Thoracic aorta (tissue), 2 donors: ENCODE measurements at places on chromosomes 2 and 18. TPM values are rescaled to one million over a fixed set of nuclear protein-coding genes. Genes with fewer than 3 reads are reported as not detected.

GRCh38 chr2:109516445-109517117 lies 97.2 kb downstream of the SEPTIN10 start:
- no peak for DNase-seq

GRCh38 chr2:101386599-101387150 lies 628 bp downstream of the CREG2 start:
- DNase-seq = no peak

- DNase-seq = no peak
Observed at GRCh38 chr18:28903306-28903705, 726.4 kb upstream of the CDH2 start.

DNA sequence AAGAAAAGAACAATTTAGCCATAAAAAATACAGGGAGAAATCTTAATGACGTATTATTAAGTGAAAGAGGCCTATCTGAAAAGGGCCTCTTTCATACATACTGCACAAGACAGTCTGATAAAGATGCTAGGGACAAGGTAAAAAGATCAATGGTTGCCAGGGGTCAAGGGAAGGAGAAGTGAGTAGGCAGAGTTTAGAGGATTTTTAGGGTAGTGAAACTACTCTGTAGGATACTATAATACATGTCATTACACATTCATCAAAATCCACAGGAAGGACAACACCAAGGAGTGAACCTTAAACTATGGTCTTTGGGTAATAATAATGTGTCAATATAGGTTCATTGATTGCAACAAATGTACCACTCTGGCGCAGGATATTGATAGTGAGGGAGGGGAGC lies 289.3 kb downstream of the FSIP2 start:
- no peak for DNase-seq

The RNF152 gene
- 57.7 TPM for total RNA-seq

- DNase-seq = no peak
Observed at GRCh38 chr2:567865-568638, 109.2 kb downstream of the TMEM18 start.

DNA sequence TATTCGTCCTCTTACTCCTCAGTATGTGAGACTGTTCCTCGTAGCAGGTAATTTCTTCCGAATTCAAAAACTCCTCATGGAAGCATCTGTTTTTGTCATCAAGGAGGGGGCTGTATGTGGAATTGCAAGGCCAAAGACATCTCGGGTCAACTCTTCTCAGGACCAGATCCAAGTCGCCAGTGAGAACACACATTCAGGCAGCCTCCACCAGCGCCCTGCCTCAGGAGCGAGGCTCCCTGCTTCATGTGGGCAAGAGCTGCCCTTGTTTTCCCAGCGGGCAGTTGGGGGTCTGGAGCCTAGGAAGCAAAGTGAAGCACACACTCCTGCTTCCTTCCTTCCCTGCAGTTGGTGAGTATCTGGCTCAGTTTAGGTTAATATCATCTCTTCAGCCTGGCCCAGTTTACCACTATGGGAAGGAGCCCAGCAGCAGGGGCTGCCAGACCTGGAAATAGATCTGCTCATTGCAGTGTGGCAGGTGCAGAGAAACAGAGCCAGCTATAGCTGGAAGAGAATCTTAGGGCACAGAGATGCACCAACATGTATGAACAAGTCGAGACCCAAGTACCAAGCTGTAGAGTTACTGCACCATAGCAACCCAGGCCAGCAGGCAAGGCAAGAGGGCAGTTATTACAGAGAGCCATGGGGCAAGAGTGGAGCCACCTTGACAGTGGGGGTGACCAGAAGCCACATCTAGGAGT lies 25.3 kb downstream of the TMEM127 start:
- DNase-seq = no peak

GRCh38 chr2:214533541-214533940 lies 122.7 kb downstream of the VWC2L start:
- DNase-seq = no peak

DNA sequence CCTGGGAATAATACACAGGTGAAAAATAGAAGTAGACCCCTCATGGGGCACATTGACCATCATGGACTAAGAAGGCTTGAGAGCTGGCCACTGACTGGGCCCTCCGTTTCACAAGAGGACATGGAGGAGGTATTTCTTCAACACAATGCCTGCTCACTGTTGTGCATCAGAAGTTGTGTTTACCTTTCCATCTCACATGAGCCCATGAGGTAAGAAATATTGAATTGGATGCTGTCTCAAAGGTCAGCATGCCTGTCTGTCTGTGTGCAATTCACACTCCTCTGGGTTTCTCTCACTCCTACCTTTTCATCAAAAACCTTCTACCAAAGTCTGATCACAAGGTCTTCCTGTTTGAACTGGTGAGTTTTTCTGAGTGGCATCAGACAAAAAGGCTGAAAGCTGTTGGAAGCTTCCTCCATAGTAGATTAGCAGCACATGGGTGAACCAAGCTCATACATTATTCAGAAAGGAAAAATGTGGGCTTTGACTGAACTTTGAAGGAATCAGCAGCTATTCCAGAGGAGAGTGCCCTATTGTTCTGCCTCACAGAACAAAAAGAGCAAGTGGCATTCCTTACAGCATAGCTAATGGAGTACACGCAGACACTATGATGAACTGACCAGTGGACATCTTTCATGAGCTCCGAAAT lies 143.2 kb upstream of the RND3 start:
- DNase-seq = no peak

The ALPG gene
- not detected for total RNA-seq

DNA sequence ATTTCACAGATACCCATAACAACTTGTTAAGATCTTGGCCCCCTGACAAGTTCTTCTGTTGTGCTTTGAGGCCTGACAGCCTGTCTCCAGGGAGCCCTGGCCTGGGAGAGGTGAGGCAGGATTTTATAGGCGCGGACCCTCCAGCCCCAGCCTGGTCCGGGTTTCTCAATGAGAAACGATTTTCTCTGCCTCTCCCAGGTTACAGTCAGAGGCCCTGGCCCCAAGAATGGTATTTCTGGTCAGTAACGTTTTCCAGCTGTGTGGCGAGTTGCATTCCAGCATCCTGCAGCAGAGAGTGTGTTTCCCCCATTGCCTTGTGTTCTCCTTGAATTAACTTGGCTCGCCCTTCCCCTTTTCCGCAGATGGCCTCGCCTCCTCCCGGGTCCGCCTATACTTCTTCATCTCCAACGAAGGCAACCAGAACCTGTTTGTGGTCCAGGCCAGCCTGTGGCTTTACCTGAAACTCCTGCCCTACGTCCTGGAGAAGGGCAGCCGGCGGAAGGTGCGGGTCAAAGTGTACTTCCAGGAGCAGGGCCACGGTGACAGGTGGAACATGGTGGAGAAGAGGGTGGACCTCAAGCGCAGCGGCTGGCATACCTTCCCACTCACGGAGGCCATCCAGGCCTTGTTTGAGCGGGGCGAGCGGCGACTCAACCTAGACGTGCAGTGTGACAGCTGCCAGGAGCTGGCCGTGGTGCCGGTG lies 3.0 kb downstream of the INHBB start:
- DNase-seq = no peak

The CAPN14 gene
- not detected for total RNA-seq

GRCh38 chr2:16657671-16658070 lies 8.0 kb downstream of the CYRIA start:
- DNase-seq = no peak

DNA sequence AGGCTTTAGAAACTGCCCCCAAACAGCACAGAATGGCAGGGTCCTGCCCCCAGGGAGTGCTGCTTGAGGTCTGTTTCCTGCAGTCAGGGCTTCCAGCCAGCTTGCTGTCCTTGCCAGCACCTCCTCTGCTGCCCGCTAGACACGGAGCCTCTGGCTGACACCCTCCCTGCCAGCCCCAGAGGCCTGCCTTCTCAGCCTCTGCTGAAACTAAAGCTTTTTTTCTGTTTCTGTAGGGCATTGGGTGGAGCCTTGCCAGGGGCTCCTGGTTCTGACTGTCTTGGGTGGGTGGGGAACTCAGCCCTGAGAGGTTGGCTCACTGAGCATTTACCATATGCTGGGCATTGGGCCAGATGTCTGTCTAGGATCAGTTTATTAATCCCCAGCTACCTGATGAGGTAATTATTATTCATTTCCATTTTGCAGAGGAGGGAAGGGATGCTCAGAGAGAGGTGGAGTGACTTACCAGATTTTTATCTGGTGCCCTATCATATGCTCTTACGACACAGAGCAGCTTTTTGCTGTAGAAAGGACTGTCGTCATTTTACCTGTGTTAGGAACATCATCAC lies 35.4 kb downstream of the INPP4A start:
- DNase-seq = no peak

The MYO5B gene
- total RNA-seq = 13.5 TPM

GRCh38 chr2:26630669-26631360 lies 10.4 kb downstream of the CIB4 start:
- no peak for DNase-seq

DNA sequence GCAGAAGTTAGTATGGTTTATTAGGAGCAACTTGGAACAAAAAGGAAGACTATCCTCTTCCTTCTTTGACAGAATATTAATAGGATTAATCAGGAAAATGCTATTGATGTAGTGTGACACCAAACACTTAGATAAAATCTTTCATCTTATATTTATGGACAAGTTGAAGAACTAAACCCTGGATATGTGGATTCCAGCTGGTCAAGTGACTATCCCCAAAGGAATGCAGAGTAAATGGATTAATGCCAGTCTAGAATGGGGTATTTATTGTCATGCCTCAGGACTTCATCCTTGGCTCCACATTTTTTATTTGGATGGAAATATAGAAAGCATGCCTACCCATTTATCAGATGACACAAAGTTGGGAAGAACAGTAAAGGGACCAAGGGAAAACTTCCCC lies 124.0 kb upstream of the TTC39C start:
- DNase-seq = no peak

- no peak for DNase-seq
Observed at GRCh38 chr2:145402706-145403277, 882.9 kb upstream of the ZEB2 start.

- no peak for DNase-seq
Observed at GRCh38 chr2:199339891-199340605, 117.7 kb downstream of the SATB2 start.

- DNase-seq = no peak
Observed at GRCh38 chr2:165877565-165878550, 75.7 kb downstream of the TTC21B start.

The CPO gene
- not detected for total RNA-seq

DNA sequence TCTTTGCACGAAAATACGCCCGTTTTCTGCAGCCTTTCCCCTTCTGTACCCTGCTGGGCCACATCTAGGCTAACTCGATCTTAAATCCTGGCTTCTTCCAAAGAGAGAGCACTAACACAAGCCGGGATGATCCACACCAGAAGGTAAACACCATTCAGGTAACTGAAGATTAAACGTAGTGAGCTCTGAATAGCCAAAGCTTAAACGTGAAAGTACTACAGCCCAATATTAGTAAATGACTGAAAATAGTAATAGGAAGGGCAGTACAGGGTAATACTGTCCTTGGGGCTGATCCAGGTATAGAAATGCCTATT lies 422 bp upstream of the MRPL53 start:
- DNase-seq = no peak

- no peak for DNase-seq
Observed at GRCh38 chr2:122028371-122029100, 273.1 kb downstream of the TSN start.

DNA sequence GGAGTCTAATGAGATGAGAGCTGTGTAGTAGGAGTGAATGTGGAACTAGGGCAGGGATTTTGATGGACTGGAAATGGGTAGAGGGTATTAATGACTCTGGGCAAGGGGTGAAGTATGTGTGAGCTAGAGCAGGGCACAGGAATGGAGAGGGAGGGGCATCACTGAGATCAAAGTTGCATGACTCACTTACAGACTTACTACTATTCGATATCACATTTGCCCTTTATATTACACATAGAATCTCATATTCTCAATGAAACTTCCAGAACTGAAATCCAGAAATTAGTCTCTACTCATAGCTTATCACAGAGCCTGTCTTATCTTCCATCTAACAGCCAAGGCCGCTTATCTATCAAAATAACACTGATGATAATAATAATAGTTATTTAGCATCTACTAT lies 20.0 kb upstream of the ITGB6 start:
- no peak for DNase-seq

- DNase-seq = no peak
Observed at GRCh38 chr18:79760881-79761280, 36.9 kb upstream of the KCNG2 start.

DNA sequence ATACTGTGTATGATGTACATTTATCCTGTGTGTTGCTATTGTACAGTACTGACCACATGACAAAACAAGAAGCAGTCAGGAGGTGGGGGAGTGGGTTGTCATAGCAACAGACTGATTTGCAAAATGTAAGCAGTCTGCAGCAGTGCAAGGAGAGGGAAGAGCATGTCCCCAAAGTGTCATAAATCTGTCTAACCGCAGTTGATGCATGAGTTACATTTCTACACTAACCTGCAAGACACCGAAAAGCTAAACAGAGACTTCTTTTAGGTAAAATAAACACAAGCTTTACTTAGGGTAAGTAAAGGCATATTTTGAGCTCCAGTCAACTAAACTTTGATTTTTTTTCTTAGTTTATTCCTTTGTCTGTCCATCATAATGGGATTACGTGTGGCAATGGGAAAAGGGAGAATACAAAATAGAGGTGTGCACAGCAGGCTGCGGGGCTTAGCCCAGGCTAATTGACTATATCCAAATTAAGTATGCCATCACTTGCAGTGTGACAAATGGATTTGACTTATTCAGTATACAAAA lies 134.5 kb downstream of the MEIS1 start:
- DNase-seq = no peak

The INPP1 gene
- total RNA-seq = 13.0 TPM

- no peak for DNase-seq
Observed at GRCh38 chr2:96138179-96139145, at the start of gene ASTL. ASTL (minus strand) TSS chr2:96138502; CDS start chr2:96138436, 66 bp downstream.

DNA sequence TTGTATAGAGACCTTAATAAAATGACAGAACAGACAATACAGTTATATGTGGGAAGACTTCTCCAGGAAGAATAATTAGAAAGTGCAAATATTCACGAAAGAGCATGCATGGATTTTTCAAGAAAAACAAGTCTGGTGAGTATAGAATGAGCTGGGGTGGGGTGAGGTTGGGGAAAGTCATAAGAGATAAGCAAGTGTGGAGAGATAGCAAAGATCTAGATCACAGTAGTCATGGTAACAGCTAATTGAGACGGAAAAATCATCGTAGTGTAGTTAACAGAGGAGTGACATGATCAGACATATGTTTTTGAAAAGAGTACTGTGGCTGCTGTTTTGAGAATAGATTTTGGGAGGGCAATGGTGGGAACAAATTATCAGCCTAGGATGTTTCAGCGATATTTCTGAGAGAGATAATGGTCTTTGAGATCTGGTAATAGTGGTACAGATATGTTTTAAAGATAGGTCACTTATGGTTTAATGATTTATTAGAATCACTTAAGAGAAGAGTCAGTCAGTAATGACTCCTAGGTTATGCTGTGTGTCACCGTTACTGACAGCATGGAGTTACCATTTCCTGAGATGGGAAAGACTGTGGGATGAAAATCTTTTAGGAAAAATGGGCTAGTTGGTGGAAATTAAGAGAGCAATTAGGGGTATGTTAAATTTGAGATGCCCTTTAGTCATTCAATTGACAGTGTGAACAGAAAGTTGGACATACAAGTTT lies 248.5 kb upstream of the SLC8A1 start:
- DNase-seq = no peak

DNA sequence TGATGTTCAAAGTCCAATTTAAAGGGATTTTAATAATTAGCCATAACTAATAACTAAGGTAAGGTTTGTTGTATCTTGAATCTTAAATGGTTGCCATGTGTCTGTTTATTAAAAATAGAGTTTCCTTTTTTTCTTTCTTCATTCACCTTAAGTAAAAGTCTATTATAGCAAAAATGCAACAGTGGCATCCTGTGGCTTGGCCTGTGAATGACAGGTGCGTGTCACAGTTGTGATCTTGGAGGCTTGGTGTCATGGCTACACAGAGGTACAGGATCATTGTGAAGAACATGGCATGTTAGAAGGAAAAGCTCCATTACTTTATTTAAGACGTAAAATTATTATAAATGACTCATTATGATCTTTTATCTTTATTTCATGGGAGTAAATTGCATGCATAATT lies 246.1 kb downstream of the BCL2 start:
- no peak for DNase-seq
